ENCODE measurements at places on chromosomes 13 and 19. TPM values are rescaled to one million over a fixed set of nuclear protein-coding genes. Genes with fewer than 3 reads are reported as not detected.

The RNASEH2B gene
- 162 TPM for total RNA-seq

The ZNF583 gene
- total RNA-seq, result 8.4 TPM

The NEK5 gene
- 1.0 TPM for total RNA-seq

The DIRAS1 gene
- 1.6 TPM for total RNA-seq

The CGB5 gene
- total RNA-seq, result not detected

The HSH2D gene
- 0.52 TPM for total RNA-seq

The SIAH3 gene
- total RNA-seq, result under 0.01 TPM

The CYP4F2 gene
- total RNA-seq, result not detected

The GFY gene
- not detected for total RNA-seq

The SHISA2 gene
- total RNA-seq, result 149 TPM

The GJB6 gene
- not detected for total RNA-seq

The IQCN gene
- 0.52 TPM for total RNA-seq

The CLC gene
- 5.7 TPM for total RNA-seq
